ENCODE measurements at places on chromosomes 2 and 18.

DNA sequence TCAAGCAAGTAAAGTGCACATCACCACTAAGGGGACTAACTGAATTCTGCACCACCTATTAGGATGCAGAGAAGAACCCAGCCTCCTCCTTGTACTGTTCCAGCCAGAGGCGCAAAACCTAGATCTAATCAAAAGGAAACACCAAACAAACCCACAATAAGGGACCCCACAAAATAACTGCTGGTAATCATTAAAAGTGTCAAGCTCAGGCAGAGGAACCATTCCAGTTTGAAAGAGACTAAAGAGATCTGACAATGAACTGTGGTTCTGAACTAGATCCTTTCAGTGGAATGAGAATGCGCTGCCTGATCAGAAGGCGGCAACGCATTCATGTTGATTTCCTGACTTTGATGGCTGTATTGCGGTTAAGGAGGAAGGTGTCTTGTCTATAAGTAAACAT, 16.8 kb downstream of the HDLBP start:
- DNase-seq: no peak

GRCh38 chr2:98508709-98509066, 64.0 kb downstream of the INPP4A start:
- DNase-seq: peak; percentile 46

DNA sequence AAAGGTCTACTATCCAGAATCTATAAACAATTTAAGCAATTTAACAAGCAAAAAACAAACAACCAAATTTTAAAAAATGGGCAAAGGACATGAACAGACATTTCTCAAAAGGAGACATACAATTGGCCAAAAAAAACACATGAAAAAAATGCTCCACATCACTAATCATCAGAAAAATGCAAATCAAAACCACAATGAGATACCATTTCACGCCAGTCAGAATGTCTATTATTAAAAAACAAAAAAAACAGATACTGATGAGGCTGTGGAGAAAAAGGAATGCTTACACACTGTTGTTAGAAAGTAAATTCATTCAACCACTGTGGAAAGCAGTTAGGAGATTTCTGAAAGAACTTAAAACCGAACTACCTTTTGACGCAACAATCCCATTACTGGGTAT, 66.4 kb upstream of the SESTD1 start:
- DNase-seq: no peak

DNA sequence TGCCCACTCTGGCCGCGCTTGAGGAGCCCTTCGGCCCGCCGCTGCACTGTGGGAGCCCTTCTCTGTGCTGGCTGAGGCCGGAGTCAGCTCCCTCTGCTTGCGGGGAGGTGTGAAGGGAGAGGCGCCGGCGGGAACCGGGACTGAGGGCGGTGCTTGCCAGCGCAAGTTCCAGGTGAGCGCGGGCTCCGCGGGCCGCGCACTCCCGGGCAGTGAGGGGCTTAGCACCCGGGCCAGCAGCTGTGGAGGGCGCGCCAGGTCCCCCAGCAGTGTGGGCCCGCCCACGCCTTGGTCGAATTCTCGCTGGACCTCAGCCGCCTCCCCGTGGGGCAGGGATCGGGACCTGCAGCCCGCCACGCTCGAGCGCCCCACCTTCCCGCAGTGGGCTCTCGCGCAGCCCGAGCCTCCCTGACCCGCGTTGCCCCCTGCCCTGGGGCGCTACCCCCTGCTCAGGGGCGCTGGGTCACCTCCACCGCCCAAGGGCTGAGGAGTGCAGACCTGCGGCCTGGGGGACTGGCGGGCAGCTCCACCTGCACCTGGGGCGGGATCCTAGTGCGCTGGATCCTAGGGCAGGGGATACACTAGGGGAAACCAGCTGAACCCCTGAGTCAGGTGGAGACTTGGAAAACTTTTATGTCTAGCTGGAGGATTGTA, 97.3 kb downstream of the CD8B2 start:
- no peak for DNase-seq

DNA sequence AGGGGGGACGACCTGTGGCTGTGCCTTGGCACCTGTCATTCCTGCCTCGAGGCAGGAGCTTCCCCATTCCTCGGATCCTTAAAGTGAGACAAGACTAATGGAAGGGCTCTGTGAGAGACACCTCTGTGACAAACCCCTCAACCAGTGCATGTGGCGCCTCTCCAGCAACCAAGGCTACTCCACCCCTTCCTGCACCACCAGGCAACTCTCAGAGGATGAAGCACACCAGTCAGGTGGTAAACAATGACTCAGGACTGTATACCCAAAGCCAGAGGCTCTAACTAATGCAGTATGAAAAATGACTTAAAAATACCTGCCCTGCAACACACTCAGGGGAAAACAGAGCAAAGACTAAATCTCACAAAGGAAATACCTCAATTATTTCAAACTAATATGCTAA, 136.9 kb downstream of the UXS1 start:
- no peak for DNase-seq

- DNase-seq: no peak
Measured at GRCh38 chr2:102301867-102302362, 9.4 kb upstream of the IL1RL1 start.

GRCh38 chr2:161273038-161273760, 35.0 kb upstream of the PSMD14 start:
- DNase-seq: peak; percentile 76

- DNase-seq: no peak
Measured at GRCh38 chr2:189124175-189124574, 55.4 kb downstream of the COL5A2 start.

DNA sequence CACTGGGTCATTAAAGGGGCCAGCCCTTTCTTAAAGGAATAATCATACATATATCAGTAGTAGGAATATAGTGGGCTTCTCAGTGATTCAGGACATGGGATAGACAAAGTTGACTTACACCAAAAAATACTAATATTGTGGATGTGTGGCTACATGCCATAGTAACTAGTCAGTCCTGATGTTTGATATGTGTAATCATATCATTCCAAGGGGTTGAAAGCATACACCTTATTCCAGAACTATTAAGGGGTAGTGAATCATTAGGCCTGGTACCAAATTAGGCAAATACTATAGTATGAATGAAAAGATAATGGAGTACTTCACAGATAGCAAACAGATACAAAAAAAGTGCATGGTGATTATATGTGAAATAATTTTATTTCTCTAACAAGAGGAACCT, 814.9 kb upstream of the NRXN1 start:
- no peak for DNase-seq

GRCh38 chr2:200668478-200668877, 82.7 kb downstream of the AOX1 start:
- no peak for DNase-seq

GRCh38 chr18:31321719-31322118, 3.8 kb downstream of the DSG1 start:
- no peak for DNase-seq

GRCh38 chr18:76042511-76042910, 452.5 kb downstream of the ZNF516 start:
- no peak for DNase-seq

GRCh38 chr2:241066893-241067341, 35.2 kb downstream of the MTERF4 start:
- DNase-seq: no peak

GRCh38 chr2:126894585-126895182, 4.0 kb upstream of the TEX51 start:
- DNase-seq: no peak

All from pons (tissue), 1 donor.